ENCODE measurements at places on chromosomes 6 and 20.
A peak's percentile ranks its signal among the peaks of the same experiment; 100 is the strongest.

DNA sequence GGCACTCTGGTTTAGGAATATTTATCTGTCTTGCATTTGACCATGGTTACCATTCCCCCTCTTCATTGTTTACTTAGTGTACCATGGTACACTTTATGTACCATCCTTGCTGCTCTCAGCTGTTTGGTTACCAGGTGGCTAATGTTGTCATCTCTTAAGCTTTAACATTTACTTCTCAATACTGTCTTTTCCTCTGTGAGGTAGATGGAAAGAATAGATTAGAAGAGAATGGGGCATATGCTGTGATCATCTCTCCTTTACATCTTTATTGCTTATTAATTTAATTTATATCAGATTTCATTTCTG is 109.2 kb downstream of the NCOA3 start:
- no peak for DNase-seq

DNA sequence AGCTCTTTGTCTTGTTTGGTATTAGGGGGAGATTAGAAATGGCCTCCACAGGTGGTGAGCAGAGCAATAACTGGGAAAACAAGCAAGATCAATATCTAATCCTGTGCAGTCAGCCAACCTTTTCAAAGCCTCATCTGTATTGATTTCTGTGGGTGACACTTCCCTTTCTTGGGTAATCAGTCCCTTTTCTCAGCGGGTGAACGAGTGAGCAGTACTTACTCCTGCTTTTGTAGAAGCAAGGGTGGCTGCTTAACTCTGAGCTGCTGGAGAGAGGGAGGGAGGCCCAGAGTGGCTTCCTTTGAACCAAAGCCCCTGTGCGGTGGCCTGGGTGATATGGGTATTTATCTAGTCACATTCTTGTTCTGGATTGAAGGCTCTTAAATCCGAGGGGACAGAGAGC is 254.8 kb upstream of the CHD6 start:
- no peak for DNase-seq

- no peak for DNase-seq
These were observed 9.4 kb downstream of the WASF1 start for GRCh38 chr6:110170081-110170480.

DNA sequence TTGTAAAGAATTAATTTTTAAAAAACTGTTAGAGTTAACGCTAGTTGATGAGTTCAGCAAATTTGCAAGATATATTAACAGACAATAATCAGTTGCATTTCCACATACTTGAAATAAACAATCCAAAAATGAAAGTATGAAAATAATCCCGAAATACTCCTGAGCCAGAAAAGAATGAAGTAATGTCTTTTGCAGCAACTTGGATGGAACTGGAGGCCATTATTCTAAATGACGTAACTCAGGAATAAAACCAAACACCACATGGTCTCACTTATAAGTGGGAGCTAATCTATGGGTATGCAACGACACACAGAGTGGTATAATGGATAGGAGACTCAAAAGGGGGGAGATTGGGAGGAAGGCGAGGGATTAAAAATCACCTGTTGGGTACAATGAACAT is 872.9 kb upstream of the GJE1 start:
- no peak for DNase-seq

- no peak for DNase-seq
These were observed 709.9 kb downstream of the TFAP2A start for GRCh38 chr6:9704989-9705388.

DNA sequence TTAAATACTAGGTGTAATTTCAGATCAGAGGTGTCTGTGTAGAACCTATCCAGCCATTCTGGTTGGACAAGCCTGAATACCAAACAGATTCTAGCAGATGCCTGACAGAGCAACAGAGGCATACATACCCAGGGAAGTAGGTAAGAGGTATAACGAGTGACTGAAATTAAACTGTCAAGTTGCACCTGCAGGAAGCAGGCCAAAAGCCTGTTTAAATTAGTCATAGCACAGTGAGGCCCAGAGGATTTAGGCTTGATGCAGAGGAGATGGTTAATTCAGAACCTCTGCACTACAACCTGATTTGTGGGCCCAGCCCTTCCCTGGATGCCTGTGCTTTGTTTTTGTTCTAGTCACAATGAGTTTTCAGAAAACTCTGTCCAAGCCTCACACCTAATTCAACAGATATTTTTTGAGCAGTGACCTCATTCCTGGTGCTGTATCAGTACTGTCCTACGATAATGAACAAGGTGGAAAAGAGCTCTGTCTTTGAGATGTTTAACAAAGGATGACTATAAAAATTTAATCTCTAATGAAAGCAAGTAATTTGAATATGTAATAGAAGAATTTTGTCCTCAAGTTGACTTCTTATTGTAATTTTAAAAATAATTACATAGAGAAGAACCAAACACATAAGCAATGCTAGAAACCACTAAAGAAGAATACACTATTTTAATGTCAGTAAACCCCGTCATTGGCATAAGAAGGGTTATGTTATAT is 31.7 kb downstream of the C6orf58 start:
- DNase-seq: no peak

GRCh38 chr6:137749696-137750211 is 117.3 kb upstream of the TNFAIP3 start:
- DNase-seq: no peak

GRCh38 chr6:67141005-67141404 is 1434.0 kb upstream of the EYS start:
- no peak for DNase-seq

GRCh38 chr6:33202799-33203198 is 1.7 kb upstream of the HSD17B8 start:
- DNase-seq: no peak

- no peak for DNase-seq
These were observed 124.9 kb downstream of the GJA10 start for GRCh38 chr6:90019216-90019615.

DNA sequence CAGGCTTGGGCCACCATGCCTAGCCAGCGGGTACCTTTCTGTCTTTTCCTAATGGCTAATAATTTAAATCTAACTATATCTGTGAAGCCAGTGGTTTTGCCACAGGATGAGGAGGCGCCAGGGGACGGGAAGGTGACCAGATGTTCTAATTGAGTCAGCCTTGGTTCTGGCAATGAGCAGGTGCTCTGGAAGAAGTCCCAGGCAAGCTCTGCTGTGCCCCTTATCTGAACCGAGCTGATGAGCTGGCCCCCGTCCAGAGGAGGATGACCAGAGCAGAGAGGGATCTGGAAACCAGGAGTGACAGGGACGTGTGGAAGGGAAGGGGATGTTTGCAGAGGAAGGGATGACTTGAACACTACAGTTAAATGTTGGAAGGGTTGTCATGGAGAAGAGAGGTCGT is 46.7 kb downstream of the SLC35D3 start:
- DNase-seq: peak; percentile 82

DNA sequence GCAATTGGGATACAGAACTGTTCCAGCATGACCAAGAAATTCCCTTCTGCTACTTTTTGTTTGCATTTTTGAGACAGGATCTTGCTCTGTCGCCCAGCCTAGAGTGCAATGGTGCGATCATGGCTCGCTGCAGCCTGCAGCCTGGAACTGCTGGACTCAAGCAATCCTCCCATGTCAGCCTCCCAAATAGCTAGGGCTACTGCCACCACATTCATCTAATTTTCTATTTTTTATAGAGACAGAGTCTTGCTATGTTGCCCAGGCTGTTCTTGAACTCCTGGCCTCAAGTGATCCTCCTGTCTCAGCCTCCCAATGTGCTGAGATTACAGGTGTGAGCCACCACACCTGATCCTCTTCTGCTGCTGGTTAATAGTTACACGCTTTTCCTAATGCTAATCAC is 204.9 kb downstream of the SOX4 start:
- no peak for DNase-seq

GRCh38 chr6:88764081-88764480 is 199.3 kb downstream of the RNGTT start:
- DNase-seq: no peak

DNA sequence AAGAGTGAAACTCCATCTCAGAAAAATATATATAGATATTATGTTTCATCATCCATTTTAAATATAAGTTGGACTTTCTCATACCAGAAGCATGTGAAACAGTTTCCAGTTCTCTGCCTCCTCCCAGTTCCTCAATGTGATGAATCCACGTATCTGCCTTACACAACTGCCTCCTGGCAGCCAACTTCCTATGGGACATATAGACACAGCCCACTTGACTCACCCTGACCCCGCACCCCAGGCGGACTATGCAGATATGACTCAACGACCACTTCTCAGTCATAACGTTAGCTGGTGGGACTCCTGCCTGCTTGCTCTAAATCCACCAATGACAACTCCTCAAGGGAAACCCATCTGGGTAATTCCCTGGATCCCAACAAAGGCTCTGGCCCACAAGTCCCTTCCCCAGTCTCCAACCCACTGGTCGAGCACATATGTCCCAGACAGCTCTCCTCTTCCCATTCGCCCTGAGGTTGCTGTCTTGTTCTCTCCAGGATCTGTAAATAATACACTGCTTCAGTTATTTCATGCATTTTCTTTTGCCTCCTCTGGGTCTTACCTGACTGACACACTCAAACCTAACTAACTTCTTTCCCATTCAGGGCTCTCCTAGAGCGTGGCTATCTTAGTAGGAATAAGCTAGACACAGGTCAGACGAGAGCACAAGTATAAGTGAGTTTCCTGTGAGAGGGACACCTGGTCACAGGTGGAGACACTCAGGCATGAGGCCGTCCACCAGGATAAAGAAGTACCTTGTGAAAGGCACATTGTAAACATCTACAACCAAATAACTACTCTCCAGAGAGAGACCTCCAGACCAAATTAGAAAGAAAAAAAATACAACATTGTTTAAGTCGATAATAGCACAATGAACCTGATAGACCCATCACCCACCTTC is 548.5 kb downstream of the CD83 start:
- no peak for DNase-seq

DNA sequence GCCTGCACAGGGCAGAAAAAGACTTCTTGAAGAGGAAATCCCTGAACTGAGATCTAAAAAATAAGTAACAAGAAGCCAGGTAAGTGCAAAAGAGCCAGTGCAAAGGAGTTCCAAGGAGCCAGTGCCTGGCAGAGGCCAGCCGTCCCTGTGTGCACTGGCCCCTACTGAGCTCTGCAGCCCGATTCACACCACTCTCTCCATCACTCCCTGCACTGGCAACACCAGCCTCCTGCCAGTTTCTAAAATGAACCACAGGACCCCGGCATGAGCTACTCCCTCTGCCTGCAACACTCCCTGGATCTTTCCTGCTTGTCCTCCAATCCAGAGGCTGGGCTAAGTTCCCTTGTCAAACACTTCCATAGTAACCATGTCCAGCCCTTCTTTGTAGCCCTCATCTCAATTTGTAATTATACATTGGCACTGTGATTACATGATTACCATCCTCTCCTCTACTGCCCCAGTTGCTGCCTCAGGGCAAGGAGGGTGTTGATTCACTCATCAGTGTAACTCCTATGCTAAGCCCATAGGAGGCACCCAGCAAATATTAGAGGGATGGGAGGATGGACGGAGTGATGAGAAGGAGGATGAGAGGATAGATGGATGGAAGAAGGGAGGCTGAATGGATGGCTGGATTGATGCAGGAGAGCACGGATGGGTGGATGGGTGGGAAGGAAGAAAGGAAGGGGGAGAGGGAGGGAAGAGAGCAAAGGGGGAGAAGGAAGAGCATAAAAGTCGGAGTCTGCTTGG is 49.3 kb downstream of the SIRPA start:
- DNase-seq: no peak

Measured in left ventricle myocardium inferior (tissue), 1 donor.